ENCODE measurements at places on chromosomes 16 and 17. TPM values are rescaled to one million over a fixed set of nuclear protein-coding genes. Genes with fewer than 3 reads are reported as not detected.

Gene MYO19
- 26.2 TPM for total RNA-seq

Gene SPNS3
- not detected for total RNA-seq

Gene OR2C1
- total RNA-seq = 0.17 TPM

Gene CFAP97D1
- total RNA-seq = under 0.01 TPM

Gene EVPLL
- total RNA-seq = not detected

Gene FBXO39
- 0.66 TPM for total RNA-seq

All from fibroblast of lung (primary cell).